ENCODE measurements at places on chromosomes 5 and 9.

GRCh38 chr9:81470864-81471263 is 218.5 kb downstream of the TLE1 start:
- no peak for DNase-seq

DNA sequence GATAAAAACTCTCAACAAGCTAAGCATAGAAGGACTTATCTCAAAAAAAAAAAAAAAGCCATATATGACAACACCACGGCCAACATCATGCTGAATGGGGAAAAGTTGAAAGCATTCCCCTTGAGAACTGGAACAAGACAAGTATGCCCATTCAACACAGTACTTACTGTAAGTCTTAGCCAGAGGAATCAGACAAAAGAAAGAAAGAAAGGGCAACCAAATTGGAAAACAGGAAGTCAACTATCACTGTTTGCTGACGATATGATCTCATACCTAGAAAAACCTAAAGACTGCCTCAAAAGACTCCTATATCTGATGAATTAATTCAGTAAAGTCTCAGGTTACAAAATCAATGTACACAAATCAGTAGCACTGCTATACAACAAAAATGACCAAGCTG is 24.6 kb upstream of the PTGER4 start:
- DNase-seq, result no peak

GRCh38 chr5:60945813-60946187 is 795 bp downstream of the NDUFAF2 start:
- DNase-seq, result peak; percentile 55

DNA sequence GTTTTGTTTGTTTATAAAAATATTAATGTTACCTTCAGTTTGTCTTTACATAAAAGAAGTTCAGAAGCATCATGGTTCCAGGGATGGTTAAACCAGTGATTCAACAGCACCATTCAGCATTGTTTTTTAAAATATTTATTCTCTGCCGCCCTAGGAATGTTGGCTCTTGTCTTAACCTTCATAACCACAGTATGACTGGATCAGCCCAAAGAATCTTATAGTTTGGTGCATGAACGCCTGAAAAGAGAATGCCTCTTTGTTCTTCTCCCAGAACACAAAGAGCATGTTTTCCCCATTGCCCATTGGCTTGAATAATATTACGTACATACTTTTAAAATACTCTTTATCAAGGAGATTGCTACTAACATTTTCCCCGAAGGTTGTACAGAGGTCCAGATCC is 413.4 kb downstream of the ANXA1 start:
- DNase-seq, result no peak

- DNase-seq, result peak; percentile 55
These were observed 807 bp upstream of the PLGRKT start for GRCh38 chr9:5438301-5439162.

DNA sequence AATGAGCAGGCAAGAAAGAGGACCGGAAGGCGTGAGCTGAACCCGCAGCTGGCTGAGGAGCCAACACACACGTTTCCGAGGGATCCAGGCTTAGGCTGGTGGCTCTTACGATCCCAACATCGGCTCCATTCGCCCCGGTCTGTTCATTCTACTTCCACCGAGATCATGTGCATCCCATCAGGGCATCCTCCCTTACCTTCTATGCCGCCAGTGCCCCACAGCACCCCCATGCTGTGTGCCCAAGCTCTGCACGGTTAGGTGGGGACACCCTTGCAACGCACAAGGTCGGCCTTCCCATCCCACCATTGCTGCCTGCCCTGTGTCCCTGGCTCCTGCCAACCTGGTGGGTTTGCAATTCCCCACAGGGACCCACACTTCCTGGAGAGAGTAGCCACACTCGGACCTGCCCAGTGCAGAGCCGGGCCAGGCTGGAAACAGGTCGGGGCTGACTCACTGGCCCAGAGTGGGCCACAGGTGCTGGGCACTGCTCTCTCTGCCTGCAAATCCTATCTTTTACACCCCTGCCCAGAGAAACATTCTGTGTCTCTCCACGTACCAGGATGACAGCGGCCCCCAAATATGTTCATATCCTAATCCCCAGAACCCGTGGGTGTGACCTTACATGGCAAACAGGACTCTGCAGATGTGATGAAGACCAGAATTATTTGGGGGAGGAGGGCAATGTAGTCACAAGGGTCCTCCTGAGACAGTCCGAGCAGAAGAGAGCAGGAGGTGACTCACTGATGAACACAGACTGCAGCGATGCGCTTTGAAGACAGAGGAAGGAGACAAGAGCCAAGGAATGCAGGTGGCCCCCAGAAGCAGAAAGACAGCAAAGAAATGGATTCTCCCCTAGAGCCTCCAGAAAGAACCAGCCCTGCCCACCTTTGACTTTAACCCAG is 182.2 kb downstream of the AUH start:
- DNase-seq, result no peak

DNA sequence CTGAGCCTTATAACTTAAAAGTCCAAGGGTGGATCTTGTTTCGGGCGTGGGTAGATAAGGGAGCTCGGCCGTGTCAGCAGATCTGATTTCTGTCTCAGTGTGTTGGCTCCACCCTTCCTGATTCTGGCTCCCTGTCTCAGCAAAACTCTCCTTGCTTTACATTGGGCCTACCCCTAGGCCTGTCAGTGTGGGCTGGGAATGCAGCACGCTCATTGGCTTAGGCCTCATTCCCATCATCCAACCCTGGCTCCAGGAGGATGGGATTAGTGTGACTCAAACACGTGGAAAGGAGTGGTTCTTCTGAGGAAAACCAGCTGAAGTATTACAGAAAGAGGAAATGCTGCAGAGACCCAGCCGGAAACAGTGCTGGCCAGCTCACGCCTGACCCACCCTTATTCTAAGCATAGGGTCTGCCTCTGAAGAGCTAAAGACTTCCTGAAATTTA is 59.9 kb downstream of the ZFAND5 start:
- no peak for DNase-seq

- DNase-seq, result no peak
These were observed 138.0 kb downstream of the NUDT12 start for GRCh38 chr5:103424453-103425205.

DNA sequence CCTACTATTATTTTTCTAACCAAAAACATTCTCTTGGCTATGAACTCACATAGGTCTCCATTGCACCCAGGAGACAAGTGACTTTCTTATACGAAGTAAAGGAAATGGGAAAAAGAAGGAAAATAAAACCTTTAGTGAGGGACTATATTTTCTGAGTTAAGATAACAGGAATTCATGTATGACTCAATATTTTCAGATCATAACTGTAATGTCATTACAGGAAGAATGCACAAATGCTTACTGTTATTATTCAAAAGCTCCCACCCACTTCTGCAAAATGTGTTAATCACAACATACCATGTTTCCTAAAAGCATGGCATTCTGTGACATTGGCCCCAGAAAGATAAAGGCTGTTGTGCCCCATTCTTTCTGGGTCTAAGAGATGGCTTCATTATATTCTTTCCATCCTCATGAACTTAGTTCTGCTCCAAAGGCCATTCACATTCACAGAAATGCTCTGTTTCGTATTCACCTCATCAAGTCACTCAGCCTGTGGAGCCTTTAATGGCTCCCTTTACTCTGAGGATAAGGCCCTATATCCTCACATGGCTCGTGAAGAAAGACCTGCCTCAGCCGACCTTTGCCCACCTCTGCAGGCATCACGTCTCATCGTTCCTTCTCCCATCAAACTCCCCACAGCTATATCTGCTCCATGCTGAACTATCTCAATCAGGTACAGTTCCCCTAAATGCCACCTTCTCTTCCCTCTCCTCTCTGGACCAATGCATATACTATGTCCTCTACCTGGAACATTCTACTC is 77.0 kb downstream of the ABCA1 start:
- no peak for DNase-seq

Measured in NCI-H1417 (cell line).